Left hindlimb (tissue), 1 donor: ENCODE measurements at places on chromosomes 4 and X.

GRCh38 chr4:96593422-96593821, 753.5 kb downstream of the PDHA2 start:
- no peak for DNase-seq

- no peak for DNase-seq
Observed at GRCh38 chrX:96837808-96838207, 45.9 kb upstream of the RPA4 start.

DNA sequence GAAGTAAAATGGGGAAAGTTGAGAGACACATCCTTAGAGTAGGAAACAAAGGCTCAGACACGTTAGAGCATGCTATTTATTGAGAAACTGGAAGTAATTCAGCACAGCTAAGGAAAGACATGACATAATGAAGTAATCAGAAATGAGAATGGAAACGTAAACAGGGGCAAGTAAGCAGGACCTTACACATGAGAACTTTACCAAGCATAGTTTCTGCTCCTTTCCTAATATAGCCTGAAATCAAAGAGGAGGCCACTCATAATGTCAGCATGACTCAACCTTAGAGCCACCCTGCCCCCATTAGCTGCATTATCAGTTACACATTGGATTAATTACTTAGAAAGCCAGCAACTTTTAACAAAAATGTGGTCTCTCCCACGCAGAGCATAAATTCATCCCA, 558.3 kb upstream of the GRIA3 start:
- DNase-seq, result no peak

DNA sequence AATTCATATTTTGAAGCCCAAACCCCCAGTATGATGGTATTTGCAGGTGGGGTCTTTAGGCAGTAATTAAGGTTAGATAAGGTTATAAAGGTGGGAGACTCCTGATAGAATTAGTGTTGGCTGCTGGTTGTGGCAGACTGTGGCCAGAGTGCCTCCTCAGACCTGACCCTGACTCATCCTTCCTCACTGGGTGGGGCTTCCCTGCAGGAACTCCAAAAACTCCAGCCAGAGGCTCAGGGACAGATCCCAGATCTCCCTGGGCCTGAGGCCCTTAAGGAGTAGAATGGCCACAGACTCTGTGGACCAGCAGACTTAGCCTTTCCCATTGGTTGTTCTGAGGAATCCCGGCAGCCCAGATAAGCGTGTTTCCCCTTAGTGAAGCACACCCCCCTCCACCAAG, 463.0 kb upstream of the CPEB2 start:
- no peak for DNase-seq
